Spinal cord (tissue), 10 donors: ENCODE measurements at places on chromosomes 5 and 9.

DNA sequence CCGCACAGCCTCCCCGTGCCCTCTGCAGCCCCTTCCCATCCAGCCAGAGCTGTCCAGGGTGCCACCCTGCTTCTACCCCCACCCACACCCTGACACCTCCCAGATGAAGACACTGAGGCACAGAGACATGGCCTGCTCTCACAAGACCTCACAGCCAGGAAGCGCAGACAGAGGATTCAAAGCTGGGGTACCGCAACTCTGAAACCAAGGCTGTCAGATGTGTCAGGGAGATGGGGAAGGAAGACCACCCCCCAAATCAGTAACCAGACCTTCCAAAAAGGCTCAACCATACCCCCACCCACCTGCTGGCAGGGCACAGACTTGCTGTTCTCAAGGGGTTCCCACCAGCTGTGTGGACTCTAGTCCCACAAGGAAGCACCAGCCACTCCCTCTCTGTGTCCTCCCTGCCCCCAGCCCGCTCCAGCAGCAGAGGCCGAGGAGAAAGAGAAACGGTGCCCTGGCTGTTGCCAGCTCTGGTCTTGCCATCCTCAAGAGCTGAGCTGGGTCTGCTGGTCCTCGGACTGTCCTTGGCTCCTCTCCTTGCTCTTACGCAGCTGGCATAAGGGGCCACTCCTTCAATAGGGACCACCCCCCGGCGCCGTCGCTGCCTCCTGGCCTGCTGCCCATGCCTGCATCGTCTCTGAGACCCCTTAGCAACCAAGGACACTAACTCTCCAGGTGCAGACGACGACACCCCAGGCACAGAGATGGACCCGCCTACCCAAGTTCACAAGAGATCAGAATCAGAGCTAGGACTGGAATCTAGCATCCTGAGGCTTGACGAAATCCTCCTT is 699 bp downstream of the AKNA start:
- DNase-seq = no peak

- DNase-seq = no peak
Measured at GRCh38 chr5:1203311-1203967, 2.0 kb downstream of the SLC6A19 start.

- no peak for DNase-seq
Measured at GRCh38 chr5:87405472-87406155, 7.1 kb downstream of the CCNH start.

DNA sequence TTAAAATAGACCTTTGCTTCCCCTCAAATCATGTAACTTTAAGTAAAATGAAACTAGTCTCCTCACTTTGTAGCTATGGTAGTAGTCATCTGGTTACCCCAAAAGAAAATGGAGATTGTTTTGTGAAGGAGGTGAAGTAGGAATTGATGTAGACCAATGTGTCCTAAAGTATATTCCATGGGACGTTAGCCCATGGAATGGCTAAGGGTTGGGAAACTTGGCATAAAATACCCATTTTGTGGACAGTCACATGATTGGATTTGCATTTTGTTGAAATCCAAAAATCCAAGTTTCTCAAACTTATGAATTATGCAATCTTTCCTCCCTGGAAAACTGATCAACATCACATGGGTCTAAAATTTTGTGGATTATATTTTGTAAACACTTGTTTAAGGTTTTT is 290.6 kb downstream of the OSTF1 start:
- DNase-seq = no peak

GRCh38 chr5:178786859-178787499 is 56.5 kb upstream of the ZNF354A start:
- DNase-seq = no peak

GRCh38 chr5:172809774-172810173 is 24.3 kb upstream of the ERGIC1 start:
- no peak for DNase-seq

DNA sequence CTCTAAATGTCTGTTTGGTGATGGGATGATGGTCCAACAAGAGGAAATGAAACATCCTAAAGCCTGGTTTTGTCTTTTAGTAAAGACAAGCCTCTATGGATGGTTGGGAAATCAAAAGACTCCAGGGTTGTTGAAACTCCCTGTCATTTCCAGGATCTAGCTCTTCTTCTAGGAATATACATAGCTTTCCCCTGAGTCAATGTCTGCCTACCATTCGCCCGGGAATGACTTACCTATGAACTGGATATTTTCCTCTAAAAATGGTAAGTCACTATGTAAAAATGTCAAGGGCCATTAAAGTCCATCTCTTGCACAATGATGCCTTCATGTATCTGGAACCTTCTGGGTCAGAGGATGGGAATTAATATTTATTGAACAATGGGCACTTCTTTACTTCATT is 11.1 kb upstream of the KIF12 start:
- no peak for DNase-seq

GRCh38 chr9:86135371-86135770 is 36.0 kb upstream of the GOLM1 start:
- DNase-seq = no peak

- DNase-seq = no peak
Measured at GRCh38 chr5:58775701-58776262, 192.9 kb downstream of the RAB3C start.

DNA sequence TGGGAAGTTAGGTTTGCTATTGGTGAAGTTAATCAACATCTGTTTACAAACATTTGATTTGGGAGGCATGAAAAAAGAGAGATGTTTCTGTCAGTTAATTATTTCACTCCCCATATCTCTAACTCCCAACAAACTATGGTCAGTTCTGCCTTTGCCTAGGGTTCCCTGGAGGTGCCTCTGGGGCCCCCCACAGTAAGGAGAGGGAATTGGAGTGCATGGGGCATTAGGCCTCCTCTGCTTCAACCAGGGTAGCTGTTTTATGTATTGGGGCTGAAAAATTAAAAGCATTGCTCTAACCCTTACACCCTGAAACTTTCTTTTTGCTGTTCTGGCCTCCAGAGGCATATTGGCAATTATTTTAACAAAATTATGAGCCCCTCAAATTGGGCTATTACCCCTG is 32.3 kb downstream of the RUSC2 start:
- no peak for DNase-seq

- DNase-seq = peak; percentile 4
Measured at GRCh38 chr5:102090770-102091169, 205.3 kb downstream of the SLCO4C1 start.

GRCh38 chr5:141701360-141702119 is 19.5 kb upstream of the ARAP3 start:
- DNase-seq = peak; percentile 57

GRCh38 chr9:72305102-72305546 is 59.9 kb downstream of the ZFAND5 start:
- no peak for DNase-seq

DNA sequence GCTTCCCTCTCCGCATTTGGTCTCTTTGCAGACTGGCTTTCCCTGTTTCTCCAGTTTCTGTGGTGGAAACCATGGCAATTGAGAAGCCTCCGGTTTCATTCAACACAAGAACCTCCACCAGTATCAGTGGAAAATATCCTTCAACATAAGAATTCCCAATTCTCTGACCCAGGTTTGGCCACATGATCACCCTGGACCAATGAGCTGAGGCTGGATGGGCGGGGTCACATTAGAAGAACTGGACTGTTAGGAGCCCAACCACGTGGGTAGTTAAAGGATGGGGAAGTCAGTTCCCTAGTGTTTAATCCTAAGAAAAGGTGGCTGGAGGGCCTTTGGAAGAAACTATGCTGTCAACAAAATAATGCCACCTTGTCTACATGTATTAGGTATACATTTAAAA is 336.3 kb downstream of the DMRT2 start:
- DNase-seq = no peak

DNA sequence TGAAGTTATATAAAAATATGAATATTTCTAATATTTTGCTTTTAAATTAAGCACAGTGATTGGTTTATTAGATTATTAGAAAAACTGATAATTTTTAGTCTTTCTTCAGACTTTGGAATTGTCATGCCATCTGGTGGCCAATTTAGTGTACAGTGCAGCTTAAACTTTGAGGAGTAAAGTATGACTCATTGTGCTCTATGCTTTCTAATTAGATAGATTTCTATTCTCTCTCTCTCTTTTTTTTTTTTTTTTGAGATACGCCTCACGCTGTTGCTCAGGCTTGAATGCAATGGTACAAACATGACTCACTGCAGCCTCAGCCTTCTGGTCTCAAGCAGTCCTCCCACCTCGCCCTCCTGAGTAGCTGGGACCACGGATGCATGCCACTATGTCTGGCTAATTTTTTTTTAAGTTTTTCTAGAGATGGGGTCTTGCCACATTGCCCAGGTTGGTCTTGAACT is 42.1 kb upstream of the GPR21 start:
- DNase-seq = no peak
